Activated naive CD4-positive, alpha-beta T cell treated with Interleukin-2 at 50 U/mL for 16 hours (primary cell): ENCODE measurements at places on chromosomes 2 and 18.

DNA sequence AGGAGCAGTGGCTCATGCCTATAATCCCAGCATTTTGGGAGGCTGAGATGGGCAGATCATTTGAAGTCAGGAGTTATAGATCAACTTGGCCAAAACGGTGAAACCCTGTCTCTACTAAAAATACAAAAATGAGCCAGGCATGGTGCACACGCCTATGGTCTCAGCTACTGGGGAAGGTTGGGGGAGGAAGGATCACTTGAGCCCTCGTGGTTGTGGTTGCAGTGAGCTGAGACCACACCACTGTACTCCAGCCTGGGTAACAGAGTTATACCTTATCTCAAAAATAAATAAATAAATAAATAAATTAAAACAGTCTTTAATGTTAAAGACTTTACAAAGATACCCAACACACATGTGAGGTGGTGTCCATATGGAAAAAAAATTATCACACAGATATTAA, 134.0 kb downstream of the C2orf74 start:
- DNase-seq, result no peak

- no peak for DNase-seq
Observed at GRCh38 chr2:174024524-174025270, 59.5 kb upstream of the SP3 start.

DNA sequence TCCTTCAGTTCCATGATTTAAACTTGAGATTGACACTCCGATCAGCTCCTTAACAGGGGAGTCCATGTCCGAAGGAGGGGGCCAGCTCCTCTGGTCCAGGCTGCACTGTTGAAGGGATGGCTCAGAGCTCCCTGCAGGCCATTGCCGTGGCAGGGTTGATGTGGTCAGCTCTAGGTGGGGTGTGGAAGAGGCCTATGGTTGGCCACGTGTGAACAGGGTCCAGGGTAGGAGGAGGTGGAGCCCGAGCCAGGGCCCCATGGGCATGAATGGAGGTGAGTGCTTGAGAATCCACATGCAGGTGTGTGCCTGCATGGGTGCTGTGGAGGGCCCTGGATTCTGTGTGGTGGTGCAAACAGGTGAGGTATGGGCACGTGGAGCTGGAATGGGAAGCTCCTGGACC, 1.1 kb downstream of the SPEG start:
- no peak for DNase-seq

DNA sequence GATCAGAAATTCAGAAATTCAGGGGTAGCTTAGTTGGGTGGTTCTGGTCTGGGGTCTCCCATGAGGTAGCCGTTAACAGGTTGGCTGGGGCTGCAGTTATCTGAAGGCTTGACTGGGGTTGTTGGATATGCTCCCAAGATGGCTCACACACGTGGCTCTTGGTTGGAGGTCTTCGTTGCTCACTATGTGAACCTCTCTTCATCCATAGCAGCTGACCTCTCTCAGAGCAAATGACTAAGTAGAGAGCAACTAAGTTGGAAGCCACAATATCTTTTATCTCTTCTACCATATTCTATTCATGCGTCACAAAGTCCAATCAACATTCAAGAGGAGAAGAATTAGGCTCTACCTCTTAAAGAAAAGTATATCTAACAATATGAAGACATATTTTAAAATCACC, 38.7 kb upstream of the SERTAD2 start:
- no peak for DNase-seq

DNA sequence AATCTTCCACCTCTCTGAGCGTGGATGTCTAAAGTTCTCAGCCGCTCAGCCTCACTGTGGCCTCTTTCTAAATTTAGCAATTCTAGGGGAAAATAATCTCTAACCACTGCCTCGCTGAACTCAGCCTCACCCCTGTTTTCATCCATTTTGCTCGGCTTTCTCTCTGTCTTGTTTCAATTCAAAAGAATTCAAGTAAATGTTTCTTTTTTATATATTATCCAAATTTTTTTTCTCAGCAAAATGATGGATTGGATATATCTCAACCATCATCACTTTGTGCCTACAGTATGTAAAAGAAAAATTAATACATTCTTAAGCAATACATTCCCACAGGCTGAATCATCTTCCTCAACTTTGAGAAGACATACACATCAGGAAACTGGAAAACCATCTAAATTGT, 24.0 kb upstream of the GALNT5 start:
- no peak for DNase-seq

- no peak for DNase-seq
Observed at GRCh38 chr18:2932247-2933181, 80.4 kb downstream of the LPIN2 start.
